ENCODE measurements at places on chromosomes 12 and 14. TPM values are rescaled to one million over a fixed set of nuclear protein-coding genes. Genes with fewer than 3 reads are reported as not detected.

Gene ANKRD33
- not detected for total RNA-seq

Gene TDRD9
- not detected for total RNA-seq

DNA sequence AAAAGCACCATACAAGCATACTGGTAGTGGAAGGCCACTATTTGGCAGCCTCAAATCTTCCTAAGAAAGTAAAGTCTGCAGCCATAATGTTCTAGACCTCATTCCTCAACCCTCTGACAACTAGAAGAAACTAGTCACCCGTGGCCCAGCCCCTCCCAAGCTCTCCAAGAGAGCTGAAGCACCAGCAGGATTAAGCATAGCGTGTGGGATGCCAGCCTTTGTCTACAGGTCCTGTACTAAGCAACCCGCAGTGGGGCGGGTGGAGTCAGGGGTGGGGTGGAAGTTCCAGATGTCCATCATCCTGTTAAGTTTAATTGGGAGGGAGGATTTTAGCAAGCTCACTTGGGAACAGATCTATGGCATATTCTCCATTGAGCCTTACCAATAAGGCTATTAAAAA, 14.2 kb downstream of the SLC11A2 start:
- no peak for DNase-seq

GRCh38 chr14:68217791-68218340, 398.3 kb downstream of the RAD51B start:
- no peak for DNase-seq

- no peak for DNase-seq
These were observed 45.3 kb downstream of the PRMT8 start for GRCh38 chr12:3536096-3536875.

DNA sequence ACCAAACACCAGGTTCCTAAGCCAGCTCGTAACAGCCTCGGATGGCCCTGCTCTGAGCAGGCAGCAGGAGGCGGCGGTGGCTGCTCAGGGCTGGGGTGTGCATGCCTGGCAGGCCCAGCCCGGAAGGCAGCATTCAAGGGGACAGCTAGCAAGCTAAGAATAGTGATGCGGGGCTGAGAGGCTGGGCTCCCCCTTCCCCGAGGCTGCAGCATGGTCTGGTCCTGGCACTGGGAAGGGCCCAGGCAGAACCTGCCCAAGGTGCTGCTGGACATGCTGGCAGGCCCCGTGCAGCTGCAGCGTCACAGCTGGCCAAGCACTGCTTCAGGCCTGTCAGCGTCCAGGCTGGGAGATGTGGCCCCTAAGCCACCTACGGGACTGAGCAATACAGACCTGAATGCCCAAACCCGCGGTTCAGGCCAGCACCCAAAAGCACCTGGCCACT, 26.4 kb upstream of the NUDT14 start:
- DNase-seq, result no peak
